ENCODE measurements at places on chromosomes 13 and 19.

DNA sequence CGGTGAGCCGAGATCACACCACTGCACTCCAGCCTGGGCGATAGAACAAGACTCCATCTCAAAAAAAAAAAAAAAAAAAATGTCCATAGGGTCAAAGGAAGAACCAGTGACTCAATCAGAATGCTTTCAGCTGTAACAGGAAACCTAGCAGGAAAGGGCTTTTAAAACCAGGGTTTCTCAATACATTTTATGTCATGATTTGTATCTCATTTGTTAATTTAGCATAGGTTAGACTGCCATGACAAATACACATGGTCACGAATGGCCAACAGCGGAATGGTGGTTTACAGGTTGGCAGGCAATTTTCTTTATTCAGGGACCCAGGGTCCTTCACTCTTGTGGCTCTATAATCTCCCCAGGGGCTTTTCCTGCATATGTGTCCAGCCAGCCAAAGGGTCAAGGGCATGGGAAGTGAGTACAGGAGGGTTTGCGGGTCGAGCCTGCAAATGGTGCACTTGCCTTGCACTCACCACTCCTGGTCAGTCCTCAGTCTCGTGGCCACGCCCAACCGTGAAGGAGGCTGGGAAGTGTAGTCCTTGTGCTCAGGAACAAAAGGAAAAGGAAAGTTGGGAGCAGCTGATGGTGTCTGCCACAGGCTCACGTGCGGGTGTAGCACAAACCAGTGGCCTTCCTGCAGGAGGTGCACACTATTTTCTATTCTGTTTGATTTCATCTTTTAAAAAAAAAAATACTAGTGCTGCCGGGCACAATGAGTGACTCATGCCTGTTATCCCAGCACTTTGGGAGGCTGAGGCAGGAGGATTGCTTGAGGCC is 14.8 kb downstream of the DHX34 start:
- DNase-seq: no peak

- DNase-seq: no peak
Measured at GRCh38 chr19:3479834-3480215, 500 bp downstream of the SMIM24 start.

DNA sequence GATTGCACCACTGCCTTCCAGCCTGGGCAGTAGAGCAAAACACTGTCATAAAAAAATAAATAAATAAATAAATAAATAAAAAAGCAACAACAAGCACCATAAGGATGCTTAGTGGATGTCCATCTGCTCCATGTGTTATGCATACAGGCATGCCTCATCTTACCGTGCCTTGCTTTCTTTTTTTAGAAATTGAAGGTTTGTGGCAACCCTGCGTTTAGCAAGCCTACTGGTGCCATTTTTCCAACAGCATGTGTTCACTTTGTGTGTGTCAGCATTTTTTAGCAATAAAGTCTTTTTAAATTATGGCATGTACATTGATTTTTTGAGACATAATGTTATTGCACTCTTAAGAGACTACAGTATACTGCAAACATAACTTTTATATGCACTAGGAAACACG is 68.3 kb downstream of the PEPD start:
- no peak for DNase-seq

DNA sequence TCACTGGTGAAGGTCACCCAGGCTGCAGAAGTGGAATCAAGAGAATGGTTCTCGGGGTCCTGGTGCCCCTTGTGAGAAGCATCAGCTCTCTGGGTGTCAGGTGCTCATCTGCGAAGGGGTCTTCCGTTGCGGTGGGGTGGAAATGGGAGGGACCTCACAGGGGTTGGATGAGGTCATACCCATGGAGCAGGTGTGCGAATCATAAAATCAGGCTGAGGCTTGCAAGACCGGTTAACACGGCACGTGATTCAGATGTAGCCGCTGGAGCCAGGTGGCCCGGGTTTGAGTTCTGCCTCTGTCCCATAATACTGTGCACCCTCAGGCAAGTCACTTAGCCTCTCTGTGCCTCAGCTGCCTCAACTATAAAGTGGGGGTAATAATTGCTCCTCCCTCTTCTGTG is 3.9 kb upstream of the KLK15 start:
- no peak for DNase-seq

- peak; percentile 16 for DNase-seq
Measured at GRCh38 chr13:100721885-100722512, 47.4 kb upstream of the TMTC4 start.

- DNase-seq: no peak
Measured at GRCh38 chr13:95388420-95389079, 87.3 kb upstream of the ABCC4 start.

DNA sequence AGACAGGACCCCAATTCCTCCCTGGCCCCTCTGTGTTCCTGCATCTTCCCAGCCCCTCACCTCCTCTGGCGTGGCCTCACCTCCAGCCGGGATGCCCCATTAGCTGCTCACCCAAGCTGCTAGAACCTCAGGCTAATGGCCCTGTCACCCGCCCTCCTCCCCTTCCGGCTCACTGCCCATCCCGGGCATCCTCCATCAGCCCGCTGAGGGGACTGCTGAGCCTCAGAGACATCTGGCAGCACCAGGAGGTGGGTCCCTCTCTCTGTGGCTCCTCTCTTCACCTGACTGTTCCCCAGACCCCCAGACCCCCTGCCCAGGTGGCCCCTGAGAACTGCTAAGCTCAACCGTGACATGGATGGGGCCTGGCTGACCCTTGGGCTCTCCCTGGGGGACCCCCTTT is 2.9 kb downstream of the FFAR1 start:
- no peak for DNase-seq

- DNase-seq: no peak
Measured at GRCh38 chr13:31035185-31035965, 102.9 kb downstream of the TEX26 start.

DNA sequence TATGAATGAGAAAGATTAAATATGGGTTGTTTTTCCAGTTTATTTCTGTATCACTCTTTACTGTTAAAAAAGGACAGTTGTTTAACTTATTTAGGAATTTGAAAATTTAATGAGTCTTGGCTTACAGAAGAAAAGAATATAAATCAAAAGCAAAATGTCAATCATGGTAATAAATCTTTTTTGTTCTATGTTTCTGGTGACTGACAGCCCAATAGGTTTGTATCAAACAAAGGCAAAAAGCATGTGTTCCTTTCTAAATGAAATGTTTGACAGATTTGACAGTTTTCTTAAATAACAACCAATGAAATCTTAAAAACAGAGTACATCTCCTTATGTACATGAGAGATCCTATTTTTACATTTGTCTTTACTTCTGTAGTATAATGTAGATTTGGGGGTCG is 11.0 kb downstream of the PCDH9 start:
- DNase-seq: no peak

GRCh38 chr19:47778954-47779351 is 450 bp downstream of the SELENOW start:
- DNase-seq: no peak

- no peak for DNase-seq
Measured at GRCh38 chr13:51000061-51000460, 90.5 kb downstream of the RNASEH2B start.

DNA sequence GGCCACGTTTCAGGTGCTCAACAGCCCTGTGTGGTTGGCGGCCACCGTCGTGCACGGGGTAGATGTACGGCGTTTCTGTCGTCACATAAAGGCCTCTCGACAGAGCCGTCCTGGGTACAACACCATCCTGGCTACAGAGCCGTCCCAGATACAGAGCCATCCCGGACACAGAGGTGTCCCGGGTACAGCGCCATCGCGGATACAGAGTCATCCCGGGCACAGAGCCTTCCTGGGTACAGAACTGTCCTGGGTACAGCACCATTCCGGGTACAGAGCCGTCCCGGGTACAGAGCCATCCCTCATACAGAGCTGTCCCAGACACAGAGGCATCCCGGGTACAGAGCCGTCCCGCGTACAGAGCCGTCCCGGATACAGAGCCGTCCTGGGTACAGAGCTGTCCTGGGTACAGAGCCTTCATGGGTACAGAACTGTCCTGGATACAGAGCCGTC is 222.7 kb upstream of the SOX1 start:
- no peak for DNase-seq

- DNase-seq: no peak
Measured at GRCh38 chr19:30049846-30050667, 108.0 kb downstream of the URI1 start.

- DNase-seq: no peak
Measured at GRCh38 chr13:52846567-52847321, 1.7 kb downstream of the PCDH8 start.

DNA sequence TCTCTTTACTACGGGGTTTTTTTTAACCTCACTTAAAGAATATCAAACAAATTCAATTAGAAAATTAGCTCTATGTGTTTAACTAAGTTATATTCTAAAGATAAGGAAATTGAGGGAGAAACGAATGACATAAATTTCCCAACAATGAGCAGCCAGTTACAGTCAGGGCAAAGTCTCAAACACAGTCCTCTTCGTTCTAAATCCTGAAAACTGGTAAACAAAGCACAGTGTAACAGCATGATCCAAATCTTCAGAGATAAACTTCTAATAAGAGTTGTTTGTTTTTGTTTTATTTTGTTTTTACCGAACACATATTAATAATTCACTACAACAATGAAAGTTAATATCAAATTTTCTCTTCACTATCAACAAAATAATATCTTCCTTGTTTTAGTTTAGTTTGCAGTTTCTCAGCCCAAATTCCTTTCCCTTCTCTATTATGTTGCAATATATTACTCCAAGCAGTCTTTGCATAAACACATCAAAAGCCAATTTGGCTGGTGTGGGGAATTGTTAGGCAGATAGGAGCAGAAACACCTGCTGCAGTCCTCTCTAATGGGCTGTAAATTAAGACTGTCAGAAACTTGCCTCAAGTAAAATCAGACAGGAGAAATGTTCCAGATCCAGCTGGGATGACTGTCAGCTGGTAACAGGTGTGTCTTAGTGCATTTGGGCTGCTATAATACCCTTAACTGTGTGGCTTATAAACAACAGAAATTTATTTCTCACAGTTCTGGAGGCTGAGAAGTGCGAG is 106.5 kb upstream of the SGCG start:
- no peak for DNase-seq

- no peak for DNase-seq
Measured at GRCh38 chr19:7013678-7014077, 7.6 kb downstream of the MBD3L2B start.

DNA sequence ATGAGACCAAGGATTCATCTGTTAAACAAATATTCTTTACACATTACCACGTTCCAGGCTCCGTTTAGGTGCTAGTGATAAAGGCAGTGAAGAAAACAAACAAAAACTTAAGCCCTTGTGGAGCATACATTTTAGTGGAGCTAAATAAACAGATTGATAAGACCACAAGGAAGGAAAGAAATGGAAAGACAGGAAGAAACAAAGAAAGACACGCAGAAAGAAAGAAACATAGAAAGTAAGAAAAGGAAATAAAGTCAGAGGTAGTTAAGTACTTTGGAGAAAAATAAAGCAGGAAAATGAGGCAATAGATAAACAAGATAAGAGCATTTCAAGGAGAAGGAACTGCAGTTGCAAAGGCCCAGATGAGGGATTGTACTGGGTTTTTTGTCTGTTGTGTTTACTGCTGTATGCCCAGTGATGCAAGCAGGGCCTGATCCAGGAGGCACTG is 998 bp downstream of the NFKBIB start:
- no peak for DNase-seq

- no peak for DNase-seq
Measured at GRCh38 chr19:5430237-5430636, 25.0 kb upstream of the ZNRF4 start.

DNA sequence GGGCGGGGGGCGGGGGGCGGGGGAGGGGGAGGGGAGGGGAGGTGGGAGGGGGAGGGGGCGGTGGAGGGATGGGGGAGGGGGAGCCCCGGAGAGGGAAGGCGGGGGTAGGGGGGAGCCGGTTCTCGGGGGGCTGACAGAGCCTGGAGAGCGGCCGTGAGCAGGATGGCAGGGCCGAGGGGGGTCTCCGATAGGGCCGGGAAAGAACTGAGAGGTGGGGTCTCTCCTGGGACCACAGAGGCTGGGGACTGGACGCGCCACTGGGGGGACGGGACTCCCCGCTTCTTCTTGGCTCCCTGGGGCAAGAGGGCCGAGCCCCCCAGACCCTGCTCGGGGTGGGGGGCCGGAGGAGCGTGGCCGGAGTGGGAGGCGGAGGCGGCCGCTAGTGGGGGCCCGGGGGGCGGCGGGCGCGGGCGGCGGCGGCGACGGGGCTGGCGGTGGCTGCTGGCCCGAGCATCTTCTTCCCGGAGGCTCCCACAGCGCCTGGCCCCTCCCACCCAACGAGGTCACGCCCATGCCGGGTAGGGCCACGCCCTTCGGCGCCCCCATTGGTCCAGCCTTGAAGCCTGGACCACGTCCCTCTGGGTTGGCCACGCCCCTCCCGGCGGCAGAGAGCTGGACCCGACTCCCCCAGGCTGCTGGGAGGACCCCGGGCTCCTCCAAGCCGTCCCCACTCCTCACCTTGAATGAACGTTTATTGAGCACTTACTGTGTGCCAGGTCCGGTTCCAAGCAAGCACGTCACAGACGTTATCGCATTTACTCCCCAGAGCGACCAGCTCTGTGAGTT is at the start of gene NOVA2:
NOVA2 (minus strand) TSS at position 313 of the 786 bp plus-strand sequence. CDS start 514 bp downstream, outside the sequence.
- no peak for DNase-seq

DNA sequence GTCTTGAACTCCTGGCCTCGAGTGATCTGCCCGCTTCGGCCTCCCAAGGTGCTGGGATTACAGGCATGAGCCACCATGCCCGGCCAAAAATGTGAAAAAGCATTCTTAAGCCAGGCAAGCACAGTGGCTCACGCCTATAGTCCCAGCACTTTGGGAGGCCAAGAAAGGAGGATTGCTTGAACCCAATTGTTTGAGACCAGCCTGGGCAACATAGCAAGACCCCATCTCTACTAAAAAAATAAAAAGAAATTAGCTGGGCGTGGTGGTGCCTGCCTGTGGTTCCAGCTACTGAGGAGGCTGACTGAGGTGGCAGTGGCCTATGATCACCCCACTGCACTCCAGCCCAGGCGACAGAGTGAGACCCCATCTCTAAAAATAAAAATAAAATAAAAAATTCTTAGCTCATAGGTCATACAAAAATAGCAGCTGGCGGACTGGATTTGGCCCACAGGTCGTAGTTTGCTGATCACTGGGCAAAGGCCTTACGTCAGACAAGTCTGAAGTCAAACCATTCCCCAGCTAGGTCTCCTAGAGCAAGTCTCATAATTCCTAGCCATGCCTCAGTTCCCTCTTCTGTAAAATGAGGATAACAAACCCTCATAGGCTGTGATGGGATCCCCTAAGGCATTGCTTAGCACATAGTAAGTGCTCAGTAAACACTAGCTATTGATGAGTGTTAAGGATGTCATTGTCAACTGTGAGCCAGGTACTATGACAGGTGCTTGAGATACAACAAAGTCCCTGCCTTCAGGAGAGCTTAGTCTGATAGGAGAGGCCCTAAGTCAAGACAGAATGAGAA is 36.0 kb downstream of the INSR start:
- DNase-seq: no peak

DNA sequence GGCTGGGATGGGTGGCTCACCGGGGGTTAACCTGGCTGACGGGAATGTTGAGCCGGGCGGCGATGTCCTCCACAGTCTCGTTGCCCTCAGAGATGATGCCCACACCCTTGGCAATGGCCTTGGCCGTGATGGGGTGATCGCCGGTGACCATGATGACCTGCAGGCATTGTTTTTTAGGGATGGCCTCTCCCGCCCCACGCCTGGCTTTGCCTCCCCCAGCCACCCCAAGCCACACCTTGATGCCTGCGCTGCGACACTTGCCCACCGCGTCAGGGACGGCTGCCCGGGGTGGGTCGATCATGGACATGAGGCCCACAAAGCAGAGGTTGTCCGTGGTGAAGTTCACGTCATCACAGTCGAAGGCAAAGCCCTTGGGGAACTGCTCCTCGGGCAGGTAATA is 16.1 kb downstream of the ATP1A3 start:
- DNase-seq: no peak

GRCh38 chr13:104181526-104182231 is 1115.5 kb upstream of the SLC10A2 start:
- DNase-seq: no peak
